Natural killer cell (primary cell): ENCODE measurements at places on chromosomes 13 and 19.

DNA sequence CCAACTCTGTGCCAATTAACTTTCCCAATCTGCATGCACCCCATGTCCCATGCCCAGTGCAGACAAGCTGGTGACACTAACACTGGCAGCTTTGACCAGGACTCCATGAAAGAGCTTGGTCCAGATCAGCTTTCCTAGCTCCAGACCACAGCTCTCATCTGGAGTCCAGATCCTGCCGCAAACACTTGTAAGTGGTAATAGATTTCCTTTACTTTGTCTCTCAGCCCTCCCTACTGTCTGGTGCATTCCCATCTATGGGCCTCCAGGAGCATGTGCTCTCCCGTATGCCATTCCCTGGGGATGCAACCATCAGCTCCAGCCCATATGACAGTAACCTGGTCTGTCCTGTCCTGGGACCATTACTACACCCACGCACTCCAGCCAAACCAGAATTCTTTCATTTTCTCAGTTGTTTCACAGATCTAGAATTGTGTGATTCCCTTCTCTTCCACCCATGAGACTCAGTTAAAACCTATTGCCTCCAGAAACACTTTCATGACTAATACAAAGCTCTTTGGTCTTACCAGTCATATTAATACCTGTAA lies 4.9 kb upstream of the STARD13 start:
- no peak overlapping the region for H3K4me3 ChIP-seq
- no peaks in the 10 kb centered on the region for H3K27me3 ChIP-seq
- H3K4me1 ChIP-seq: peaks cover 4% of the 10 kb centered on the region
- no peak overlapping the region for H3K27ac ChIP-seq

DNA sequence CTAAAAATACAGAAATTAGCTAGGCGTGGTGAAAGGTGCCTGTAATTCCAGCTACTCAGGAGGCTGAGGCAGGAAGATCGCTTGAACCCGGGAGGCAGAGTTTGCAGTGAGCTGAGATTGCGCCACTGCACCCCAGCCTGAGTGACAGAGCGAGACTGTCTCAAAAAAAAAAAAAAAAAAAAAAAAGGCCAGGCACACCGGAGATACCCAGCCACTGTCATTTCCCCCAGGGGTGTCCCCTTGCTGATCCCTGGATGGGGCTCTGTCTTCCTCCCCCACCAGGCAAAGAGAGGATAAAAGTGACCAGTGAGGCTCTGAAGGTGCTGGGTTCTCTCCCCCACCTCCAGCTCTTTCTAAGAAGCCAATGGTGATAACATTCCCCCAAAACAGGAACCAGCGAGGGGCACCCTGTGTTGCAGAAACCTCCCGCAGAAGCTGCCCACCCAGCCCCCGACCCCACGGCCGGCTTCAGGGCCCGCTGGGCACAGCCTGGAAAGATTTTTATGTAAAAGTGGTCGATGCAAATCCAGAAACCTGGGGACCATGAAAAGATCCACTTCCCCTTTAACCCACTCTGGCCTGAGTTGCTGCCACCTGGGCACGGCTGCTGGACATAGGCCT lies 61.4 kb upstream of the KLF2 start:
- H3K27me3 ChIP-seq: no peaks in the 10 kb centered on the region
- H3K27ac ChIP-seq: peak overlapping the region; percentile 57
- DNase-seq: no peak
- no peak overlapping the region for H3K4me3 ChIP-seq

DNA sequence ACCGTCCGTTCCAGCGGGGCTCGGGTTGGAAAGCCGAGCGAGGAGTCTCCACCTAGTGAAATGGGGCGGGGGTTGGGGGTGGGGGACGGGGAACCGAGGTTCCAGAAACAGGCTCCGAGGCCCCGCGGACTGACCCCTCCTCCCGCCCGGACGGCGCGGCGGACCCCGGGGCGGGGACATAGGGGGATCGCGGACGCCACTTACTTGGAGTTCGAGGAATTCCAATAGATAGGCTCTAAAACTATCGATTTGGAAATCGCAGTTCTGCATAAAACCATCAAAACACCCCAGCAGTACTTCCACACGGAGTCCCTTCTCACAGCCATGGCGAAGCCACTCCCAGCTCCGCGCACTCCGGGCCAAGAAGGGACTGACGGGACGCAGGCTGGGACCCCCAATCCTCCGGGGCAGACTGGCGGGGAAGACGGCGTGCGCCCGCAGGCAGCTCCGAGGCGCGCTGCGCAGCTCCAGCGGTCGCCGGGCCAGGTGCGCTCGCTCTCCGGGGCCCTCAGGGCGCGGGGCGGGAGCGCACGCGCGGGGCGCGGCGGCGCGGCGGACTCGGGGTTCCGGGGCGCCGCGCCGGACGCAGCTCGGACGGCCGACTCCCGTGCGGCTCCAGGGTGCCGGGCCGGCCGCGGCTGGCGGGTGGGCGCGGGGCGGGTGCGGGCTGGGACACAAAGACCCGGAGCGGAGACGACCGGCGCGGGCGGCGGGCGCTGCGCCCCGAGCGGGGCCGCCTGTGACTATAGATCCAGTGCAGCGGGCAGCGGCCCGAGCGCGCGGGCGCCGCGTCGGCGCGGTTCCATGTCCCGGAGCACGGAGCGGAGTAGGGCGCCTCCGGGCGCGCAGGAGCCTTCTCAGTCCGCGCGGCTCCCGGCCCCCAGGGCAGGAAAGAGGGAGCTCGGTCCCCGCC lies 567 bp downstream of the EFNB2 start:
- peak overlapping the region; percentile 19 for H3K4me3 ChIP-seq
- DNase-seq: peak; percentile 53
- H3K27me3 ChIP-seq: peaks cover 29% of the 10 kb centered on the region
- no peaks in the 10 kb centered on the region for H3K36me3 ChIP-seq

- H3K27ac ChIP-seq: no peak overlapping the region
- H3K4me3 ChIP-seq: no peak overlapping the region
- no peaks in the 10 kb centered on the region for H3K36me3 ChIP-seq
- H3K4me1 ChIP-seq: no peaks in the 10 kb centered on the region
These were observed 4.9 kb upstream of the SULT2A1 start for GRCh38 chr19:47890865-47891621.

GRCh38 chr19:36460046-36460445 lies 29.3 kb downstream of the ZNF566 start:
- no peak for DNase-seq
- peaks cover 3% of the 10 kb centered on the region for H3K36me3 ChIP-seq
- no peak overlapping the region for H3K4me3 ChIP-seq
- no peaks in the 10 kb centered on the region for H3K27me3 ChIP-seq
- no peaks in the 10 kb centered on the region for H3K4me1 ChIP-seq

- H3K4me1 ChIP-seq: peaks cover 15% of the 10 kb centered on the region
- peak overlapping the region; percentile 15 for H3K27ac ChIP-seq
These were observed 31.9 kb upstream of the FEM1A start for GRCh38 chr19:4759388-4760284.

GRCh38 chr19:55303477-55303876 lies 19.7 kb downstream of the BRSK1 start:
- H3K4me1 ChIP-seq: peaks cover 15% of the 10 kb centered on the region
- no peaks in the 10 kb centered on the region for H3K27me3 ChIP-seq
- no peak overlapping the region for H3K4me3 ChIP-seq
- no peak for DNase-seq
- H3K36me3 ChIP-seq: no peaks in the 10 kb centered on the region

DNA sequence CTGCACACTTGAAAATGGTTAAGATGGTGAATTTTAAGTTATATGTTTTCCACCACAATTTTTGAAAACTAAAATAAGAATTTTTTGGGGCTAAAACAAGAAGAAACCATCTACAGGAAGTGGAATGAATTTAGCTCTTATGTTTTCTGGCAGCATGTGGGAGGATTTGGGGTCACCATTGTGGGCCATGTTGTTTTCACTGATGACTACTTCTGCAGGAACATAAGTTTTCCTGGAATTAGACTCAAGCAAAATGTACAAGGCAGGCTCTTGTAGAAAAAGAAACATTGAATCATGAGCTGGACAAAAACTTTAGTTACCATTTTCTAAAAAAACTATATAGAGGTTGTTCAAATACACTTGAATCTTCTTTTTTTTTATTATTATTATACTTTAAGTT lies 125.3 kb upstream of the C1QTNF9B start:
- H3K27ac ChIP-seq: no peak overlapping the region
- no peaks in the 10 kb centered on the region for H3K36me3 ChIP-seq
- H3K4me1 ChIP-seq: no peaks in the 10 kb centered on the region

DNA sequence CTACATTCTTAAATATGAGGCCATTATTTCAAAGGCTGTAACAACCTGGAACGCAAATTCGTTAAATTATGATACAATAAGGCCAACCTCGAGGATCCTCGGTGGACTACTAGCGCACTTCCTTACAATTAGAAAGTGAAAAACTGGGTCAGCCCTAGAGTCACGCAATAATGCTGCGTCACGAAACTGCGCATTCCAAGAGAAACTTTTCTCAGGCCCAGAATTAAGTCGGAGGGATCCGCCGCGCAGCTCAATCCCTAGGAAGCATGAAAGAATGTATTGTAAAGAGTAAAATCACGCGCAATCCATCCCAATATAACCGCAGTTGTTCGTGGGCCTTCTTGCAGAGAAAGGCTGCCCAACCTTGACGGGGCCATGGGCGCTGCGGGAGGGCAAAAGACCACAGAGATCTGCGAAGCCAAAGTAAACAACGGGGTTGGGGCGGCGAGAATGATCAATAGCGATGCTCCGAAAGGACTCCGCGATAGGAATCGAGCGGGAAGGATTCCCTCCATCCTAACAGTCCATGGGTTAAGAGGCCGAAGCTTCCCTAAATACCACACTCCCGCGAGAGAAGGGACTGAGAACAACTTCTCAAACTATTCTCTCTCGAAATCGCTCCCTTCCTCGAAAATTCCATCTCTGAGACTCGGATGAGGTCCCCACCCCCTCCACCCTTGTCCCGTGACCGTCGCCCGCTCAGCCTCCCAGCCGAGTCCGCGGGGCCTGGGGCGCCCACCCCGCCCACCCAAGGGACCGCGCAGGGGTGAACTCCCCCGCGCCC lies 564 bp downstream of the SPART start:
- H3K36me3 ChIP-seq: no peaks in the 10 kb centered on the region
- peaks cover 8% of the 10 kb centered on the region for H3K4me1 ChIP-seq
- H3K27ac ChIP-seq: peak overlapping the region; percentile 93

GRCh38 chr19:30437869-30438268 lies 65.7 kb downstream of the ZNF536 start:
- no peaks in the 10 kb centered on the region for H3K4me1 ChIP-seq
- no peak overlapping the region for H3K27ac ChIP-seq
- H3K4me3 ChIP-seq: no peak overlapping the region
- H3K36me3 ChIP-seq: no peaks in the 10 kb centered on the region
- H3K27me3 ChIP-seq: no peaks in the 10 kb centered on the region

- peaks cover 4% of the 10 kb centered on the region for H3K27me3 ChIP-seq
- DNase-seq: no peak
- no peak within 1 kb of the TSS for H3K27ac ChIP-seq
- H3K4me1 ChIP-seq: no peaks in the 10 kb centered on the region
- H3K4me3 ChIP-seq: no peak within 1 kb of the TSS
These were observed at the start of gene ERICH6B for GRCh38 chr13:45615501-45616101. TSS of gene ERICH6B (minus strand) at chr13:45615739. CDS start at chr13:45597005, 18,734 bp downstream.

- no peaks in the 10 kb centered on the region for H3K27me3 ChIP-seq
- no peak overlapping the region for H3K4me3 ChIP-seq
- peaks cover 3% of the 10 kb centered on the region for H3K4me1 ChIP-seq
- no peaks in the 10 kb centered on the region for H3K36me3 ChIP-seq
- no peak for DNase-seq
These were observed 10.2 kb downstream of the ANGPTL4 start for GRCh38 chr19:8373867-8374813.

GRCh38 chr19:45995715-45996385 lies 583 bp downstream of the CCDC61 start:
- H3K27me3 ChIP-seq: peaks cover 3% of the 10 kb centered on the region
- H3K4me1 ChIP-seq: peaks cover 23% of the 10 kb centered on the region
- peak overlapping the region; percentile 71 for H3K27ac ChIP-seq
- H3K4me3 ChIP-seq: peak overlapping the region; percentile 67
